ENCODE measurements at places on chromosomes 6 and 20.

DNA sequence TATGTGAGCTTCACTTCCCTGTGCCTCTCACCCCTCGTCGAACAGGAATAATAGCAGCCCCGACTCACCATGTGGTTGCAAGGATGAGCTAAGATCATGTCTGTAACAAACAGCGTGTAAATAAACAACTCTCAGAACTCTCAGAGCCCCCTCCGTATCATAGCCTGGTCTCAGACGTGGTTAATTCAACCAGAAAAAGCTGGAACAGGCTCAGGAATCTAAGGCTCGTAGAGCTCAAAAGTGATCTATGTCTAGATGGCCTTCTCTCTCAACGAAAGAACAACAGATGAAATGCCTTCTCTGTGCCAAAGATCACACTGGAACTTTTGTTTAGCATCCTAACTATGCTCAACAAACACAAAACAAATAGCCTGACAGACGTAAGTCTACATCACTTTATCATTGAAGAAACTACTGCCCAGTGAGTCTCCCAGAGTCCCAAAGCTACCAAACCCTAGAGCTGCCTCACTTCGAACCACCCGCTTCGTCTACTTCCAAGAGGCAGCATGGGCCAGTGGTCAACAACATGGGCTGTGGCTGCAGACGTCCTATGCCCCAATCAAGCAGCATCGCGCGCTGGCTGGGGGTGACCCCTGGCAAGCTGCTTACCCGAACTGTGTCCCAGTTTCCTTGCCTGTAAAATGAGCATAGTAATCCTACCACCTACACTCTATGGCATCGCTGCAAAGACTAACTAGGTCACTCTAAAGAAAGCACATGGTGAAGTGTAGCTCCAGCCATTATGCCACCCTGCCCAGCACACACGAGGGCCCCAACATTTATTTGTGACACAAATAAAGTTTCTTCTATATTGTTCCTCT, 35.1 kb downstream of the NFATC2 start:
- DNase-seq: no peak

DNA sequence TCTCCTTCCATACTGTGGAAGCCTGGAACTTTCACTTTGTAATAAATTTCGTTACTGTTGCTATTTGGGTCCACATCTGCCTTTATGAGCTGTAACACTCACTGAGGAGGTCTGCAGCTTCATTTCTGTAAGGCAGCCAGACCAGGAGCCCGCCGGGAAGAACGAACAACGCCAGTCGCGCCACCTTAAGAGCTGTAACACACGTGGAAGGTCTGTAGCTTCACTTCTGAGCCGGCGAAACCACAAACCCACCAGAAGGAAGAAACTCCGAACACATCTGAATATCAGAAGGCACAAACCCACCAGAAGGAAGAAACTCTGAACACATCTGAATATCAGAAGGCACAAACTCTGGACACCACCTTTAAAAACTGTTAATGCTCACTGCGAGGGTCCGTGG, 589.9 kb upstream of the SLC35B3 start:
- DNase-seq: no peak

GRCh38 chr20:35012227-35013069, 56.8 kb downstream of the MYH7B start:
- DNase-seq: no peak

- peak; percentile 38 for DNase-seq
Observed at GRCh38 chr6:22880686-22881433, 311.5 kb downstream of the HDGFL1 start.
